HepG2 (cell line): ENCODE measurements at places on chromosomes 13 and 19. TPM values are rescaled to one million over a fixed set of nuclear protein-coding genes. Genes with fewer than 3 reads are reported as not detected.

TMEM238 gene
- polyA plus RNA-seq: not detected in 2 replicates

CD79A gene
- polyA plus RNA-seq: 0.24 and 0.30 TPM in 2 replicates

PABPC3 gene
- polyA plus RNA-seq: 0.07 and 0.09 TPM in 2 replicates

ZNF418 gene
- polyA plus RNA-seq: 0.03 and 0.07 TPM in 2 replicates

LENG9 gene
- polyA plus RNA-seq: 0.75 and 1.2 TPM in 2 replicates

CNN2 gene
- polyA plus RNA-seq: 58.1 and 63.6 TPM in 2 replicates

ACP7 gene
- 0.03 TPM in 1 of 2 replicates, not detected in the other for polyA plus RNA-seq

TINCR gene
- polyA plus RNA-seq: 0.17 and 0.30 TPM in 2 replicates

CRB3 gene
- polyA plus RNA-seq: 10.6 and 12.5 TPM in 2 replicates

GIPR gene
- polyA plus RNA-seq: 1.2 and 1.7 TPM in 2 replicates

PDE4A gene
- polyA plus RNA-seq: 4.1 TPM in 2 replicates

ADPRHL1 gene
- 0.34 and 0.65 TPM in 2 replicates for polyA plus RNA-seq

ZNF568 gene
- polyA plus RNA-seq: 0.15 and 0.22 TPM in 2 replicates

MISP gene
- 0.67 and 0.71 TPM in 2 replicates for polyA plus RNA-seq

WBP4 gene
- 5.6 and 6.7 TPM in 2 replicates for polyA plus RNA-seq

AMH gene
- 0.03 and 0.04 TPM in 2 replicates for polyA plus RNA-seq

GPR12 gene
- polyA plus RNA-seq: not detected in 2 replicates

SWSAP1 gene
- polyA plus RNA-seq: 2.7 and 3.9 TPM in 2 replicates

ZNF491 gene
- 0.46 and 0.57 TPM in 2 replicates for polyA plus RNA-seq

INAFM1 gene
- polyA plus RNA-seq: 0.88 and 1.3 TPM in 2 replicates

ZSCAN22 gene
- polyA plus RNA-seq: 3.5 and 3.6 TPM in 2 replicates

OR2Z1 gene
- polyA plus RNA-seq: not detected in 2 replicates

PSG3 gene
- 0.07 TPM in 1 of 2 replicates, not detected in the other for polyA plus RNA-seq

ZNF296 gene
- 0.26 and 0.39 TPM in 2 replicates for polyA plus RNA-seq

CGB1 gene
- polyA plus RNA-seq: not detected in 2 replicates

DHPS gene
- 84.3 and 84.6 TPM in 2 replicates for polyA plus RNA-seq

RYR1 gene
- polyA plus RNA-seq: 0.03 and 0.14 TPM in 2 replicates

NOTCH3 gene
- polyA plus RNA-seq: 0.28 and 0.43 TPM in 2 replicates

SIGLEC12 gene
- not detected in 2 replicates for polyA plus RNA-seq

RDH8 gene
- not detected in 2 replicates for polyA plus RNA-seq

FFAR1 gene
- polyA plus RNA-seq: not detected in 2 replicates

LTBP4 gene
- polyA plus RNA-seq: 2.2 and 2.3 TPM in 2 replicates

SIGLEC8 gene
- polyA plus RNA-seq: not detected in 2 replicates

ZNF829 gene
- polyA plus RNA-seq: 0.10 and 0.15 TPM in 2 replicates

PSG11 gene
- not detected in 2 replicates for polyA plus RNA-seq

ZNF835 gene
- not detected in 2 replicates for polyA plus RNA-seq

LINGO3 gene
- not detected in 2 replicates for polyA plus RNA-seq

BRME1 gene
- 0.74 and 0.91 TPM in 2 replicates for polyA plus RNA-seq

ZNF93 gene
- 0.25 and 0.49 TPM in 2 replicates for polyA plus RNA-seq

KASH5 gene
- not detected in 2 replicates for polyA plus RNA-seq

GIPC3 gene
- polyA plus RNA-seq: 0.05 and 0.08 TPM in 2 replicates

SERPINE3 gene
- not detected in 2 replicates for polyA plus RNA-seq

IL27RA gene
- 3.5 and 5.4 TPM in 2 replicates for polyA plus RNA-seq

TYROBP gene
- 0.20 TPM in 1 of 2 replicates, not detected in the other for polyA plus RNA-seq

LGALS4 gene
- polyA plus RNA-seq: 0.48 and 0.71 TPM in 2 replicates

RNF17 gene
- not detected in 2 replicates for polyA plus RNA-seq

ZNF254 gene
- polyA plus RNA-seq: 2.6 TPM in 2 replicates

AP1M1 gene
- polyA plus RNA-seq: 34.4 and 38.8 TPM in 2 replicates

PTH2 gene
- not detected in 2 replicates for polyA plus RNA-seq

SH2D3A gene
- polyA plus RNA-seq: 1.8 and 2.2 TPM in 2 replicates

COL4A2 gene
- polyA plus RNA-seq: 1.0 and 1.9 TPM in 2 replicates

SIAH3 gene
- polyA plus RNA-seq: not detected in 2 replicates

KCNK6 gene
- 0.03 TPM in 2 replicates for polyA plus RNA-seq

NLRP5 gene
- polyA plus RNA-seq: not detected in 2 replicates

CD320 gene
- polyA plus RNA-seq: 79.9 and 83.1 TPM in 2 replicates

ZNF850 gene
- polyA plus RNA-seq: 0.78 and 0.81 TPM in 2 replicates

PSPN gene
- 0.69 and 0.98 TPM in 2 replicates for polyA plus RNA-seq

KIR3DL2 gene
- not detected in 2 replicates for polyA plus RNA-seq
